ENCODE measurements at places on chromosomes 11 and 22.

DNA sequence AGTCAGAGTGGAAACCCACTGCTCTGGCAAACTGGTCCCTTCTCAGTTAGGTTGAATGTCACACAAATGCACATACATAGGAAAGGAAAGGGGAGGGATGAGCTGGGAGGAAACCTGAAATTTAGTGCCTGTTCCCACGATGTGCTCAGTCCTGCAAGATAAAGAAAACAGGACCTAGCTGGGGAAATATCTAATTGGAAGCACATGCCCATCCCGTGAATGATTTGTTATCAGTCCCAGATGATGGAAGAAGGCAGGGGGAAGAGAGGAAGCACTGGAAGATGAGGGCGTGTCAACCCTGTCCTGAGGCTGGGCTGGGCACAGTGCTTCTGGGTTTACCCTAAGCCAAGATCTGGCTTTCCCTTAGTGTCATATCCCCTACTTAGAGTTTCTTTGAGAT is 173.9 kb downstream of the NAV2 start:
- no peak for DNase-seq

GRCh38 chr11:70530629-70531185 is 132.4 kb downstream of the CTTN start:
- DNase-seq = no peak

DNA sequence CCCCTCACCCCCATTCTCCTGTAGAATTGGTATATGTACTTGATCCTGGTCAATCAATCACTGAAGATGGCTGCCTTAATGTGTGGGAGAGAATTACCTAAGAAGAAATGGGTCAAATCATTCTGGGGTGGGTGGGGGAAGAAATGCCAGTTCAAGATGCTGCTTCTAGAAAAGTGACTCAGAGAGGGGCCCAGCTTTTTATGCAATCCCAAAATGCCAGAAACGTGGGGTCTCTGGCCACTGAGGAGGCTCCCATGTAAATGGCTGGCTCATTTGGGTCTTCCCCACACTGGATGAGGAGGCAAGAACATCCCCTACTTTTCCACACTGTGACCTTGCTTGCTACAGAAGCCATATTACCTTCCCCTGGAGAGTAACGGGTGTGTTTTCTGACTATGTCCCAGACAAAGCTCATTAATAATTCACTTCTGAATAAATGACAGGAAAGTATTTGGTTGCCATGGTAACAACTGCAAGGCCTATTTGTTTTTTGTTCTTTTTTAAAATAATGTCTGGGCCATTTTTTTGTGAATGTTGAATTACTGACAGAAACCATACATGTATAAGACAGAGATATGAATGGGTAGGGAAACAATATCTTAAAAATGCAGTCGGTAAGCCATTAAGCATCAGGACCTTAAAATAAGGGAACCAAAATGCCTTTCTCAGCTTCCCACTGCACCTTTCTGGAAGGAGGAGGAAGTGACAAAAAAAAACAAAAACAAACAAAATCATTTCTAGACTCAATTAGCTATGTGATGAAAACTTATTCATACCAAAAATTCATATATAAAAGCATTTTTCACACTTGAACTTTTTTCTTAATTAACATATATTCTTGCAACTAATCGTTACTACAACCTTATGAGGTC is 32.0 kb downstream of the SLC1A2 start:
- peak; percentile 27 for DNase-seq

DNA sequence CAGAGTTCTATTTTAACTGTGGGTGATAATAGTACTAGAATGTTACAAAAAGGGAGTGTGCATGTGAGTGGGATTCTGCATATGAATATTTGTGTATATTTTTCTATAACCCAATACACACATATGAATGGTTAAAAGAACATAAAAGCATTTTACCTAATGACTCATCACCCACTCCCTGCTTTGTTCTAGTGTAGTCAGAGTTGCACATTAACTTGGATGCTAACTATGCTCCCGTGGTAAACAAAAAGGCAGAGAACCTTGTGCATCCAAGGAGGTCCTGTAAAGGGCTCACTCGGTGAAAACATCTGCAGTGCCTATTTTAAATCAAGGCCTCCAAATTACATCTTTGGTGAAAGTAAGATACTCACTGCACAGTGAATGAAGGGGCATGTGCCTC is 1289.4 kb downstream of the LRRC4C start:
- no peak for DNase-seq

DNA sequence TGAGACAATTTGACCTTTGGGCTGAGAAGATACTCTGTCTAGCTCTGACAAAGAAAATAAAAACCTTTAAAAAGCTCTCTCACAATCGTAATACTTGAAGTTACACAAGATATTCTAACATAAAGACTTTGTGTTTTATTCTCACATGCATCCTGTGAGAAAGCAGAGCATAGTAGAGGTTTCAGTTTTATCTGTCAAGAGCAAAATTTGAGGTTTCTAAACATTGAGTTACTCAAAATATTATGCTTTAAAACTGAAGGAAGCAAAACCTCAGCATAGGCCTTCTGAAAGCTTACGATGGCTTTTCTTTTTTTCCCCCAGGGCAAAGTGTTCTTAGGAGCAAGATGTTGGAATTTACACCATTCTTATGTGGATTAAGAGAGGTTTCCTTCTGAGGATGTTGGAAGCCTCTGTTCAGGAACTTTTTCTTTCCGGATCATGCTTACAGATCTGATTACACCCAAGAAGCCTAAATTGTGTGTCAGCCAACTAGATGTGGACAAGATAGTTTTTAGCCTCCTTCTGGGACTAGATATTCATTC is 15.0 kb upstream of the OR51M1 start:
- DNase-seq = no peak

DNA sequence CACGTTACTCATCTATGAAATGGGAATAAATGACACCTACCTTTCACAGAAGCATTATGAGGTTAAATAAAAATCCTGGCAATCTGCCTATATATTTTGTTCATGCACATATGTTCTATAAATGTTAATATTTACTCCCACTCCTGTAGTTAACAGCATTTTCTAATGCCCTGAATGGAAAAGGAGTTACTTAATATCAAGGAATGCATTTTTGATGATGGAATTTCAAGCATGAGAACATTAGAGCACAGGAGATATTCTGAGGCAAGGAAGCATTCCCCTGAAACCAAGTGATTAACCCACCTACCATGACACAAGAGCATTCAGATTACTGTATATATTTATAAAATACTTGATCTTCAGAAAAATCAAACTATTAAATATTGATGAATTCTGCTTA is 102.1 kb downstream of the ARHGAP32 start:
- DNase-seq = peak; percentile 62

DNA sequence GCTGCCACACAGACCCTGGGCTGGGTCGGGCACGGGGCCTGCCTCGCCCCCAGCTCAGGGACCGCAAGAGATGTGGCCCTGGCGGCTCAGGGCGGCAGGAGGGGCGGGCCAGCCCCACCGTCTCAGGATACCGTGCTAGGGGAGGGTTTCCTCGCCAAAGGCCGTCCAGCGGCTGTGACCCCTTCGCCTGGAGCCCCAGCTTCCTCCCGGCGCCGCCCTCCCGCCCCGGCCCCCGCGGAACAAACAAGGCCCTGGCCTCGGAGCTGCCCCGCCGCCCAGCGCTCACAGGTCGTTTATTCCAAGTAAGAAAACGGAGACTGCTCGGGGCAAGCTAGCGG is 543 bp upstream of the AP2A2 start:
- DNase-seq = no peak

DNA sequence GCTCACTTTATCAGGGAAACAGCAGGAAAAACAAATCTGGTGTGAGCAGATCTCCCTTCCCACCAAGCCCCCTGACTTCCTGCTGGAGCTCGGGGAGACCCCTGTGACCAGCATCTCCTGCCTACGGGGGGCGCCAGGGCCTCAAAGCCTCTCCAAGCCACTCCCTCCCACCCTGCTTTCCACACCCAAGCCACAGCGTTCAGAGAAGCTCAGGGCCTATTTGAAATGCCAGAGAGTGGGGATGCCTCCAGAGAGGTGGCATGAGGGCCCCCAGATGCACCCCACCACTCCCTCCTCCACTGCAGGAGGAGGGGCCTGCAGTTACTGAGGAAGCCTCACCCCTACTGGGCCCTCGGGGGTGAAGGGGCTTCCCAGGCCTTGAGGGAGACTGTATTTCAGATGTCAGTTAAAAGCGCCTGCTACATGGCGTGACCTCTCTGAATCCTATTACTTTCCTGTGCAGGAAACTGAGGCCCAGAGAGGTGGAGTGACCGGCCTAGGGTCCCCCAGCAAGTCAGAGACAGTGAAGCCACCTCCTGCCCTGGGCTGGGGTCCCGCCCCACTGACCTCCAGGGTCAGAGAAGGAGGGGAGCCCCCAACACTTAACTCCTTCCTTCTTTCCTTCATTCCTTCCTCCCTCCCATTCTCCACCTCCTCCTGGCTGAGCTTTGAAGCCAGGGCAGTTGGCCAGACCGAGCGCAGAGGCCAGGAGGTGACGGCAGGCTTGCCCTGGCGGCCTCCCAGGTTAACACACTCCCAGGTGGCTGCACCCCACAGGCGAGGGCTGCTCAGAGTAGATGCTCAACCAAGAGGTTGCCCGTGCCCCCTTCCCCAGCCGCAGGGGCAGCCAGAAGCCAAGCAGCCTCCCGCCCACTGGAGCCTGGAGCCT is 6.0 kb upstream of the CDKN1C start:
- no peak for DNase-seq

GRCh38 chr11:6328321-6328720 is 8.0 kb upstream of the CAVIN3 start:
- DNase-seq = peak; percentile 62

DNA sequence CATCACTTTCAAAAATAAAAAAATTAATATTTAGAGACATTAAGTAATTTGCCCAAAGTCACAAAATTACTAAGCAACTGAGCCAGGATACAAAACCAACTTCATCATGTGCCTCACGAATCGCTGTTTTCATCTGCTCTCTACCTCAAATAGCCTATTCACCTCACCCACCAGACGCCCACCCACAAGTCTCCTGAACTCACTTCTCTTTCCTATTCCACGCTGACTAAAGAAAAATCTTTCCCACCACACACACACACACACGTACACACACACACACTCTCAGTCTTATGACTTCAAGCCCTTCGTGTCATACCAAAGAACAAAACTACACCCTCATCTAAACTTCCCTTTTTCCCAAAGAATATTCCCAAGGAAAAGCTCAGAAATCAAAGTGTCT is 2.2 kb downstream of the OR8B12 start:
- no peak for DNase-seq

DNA sequence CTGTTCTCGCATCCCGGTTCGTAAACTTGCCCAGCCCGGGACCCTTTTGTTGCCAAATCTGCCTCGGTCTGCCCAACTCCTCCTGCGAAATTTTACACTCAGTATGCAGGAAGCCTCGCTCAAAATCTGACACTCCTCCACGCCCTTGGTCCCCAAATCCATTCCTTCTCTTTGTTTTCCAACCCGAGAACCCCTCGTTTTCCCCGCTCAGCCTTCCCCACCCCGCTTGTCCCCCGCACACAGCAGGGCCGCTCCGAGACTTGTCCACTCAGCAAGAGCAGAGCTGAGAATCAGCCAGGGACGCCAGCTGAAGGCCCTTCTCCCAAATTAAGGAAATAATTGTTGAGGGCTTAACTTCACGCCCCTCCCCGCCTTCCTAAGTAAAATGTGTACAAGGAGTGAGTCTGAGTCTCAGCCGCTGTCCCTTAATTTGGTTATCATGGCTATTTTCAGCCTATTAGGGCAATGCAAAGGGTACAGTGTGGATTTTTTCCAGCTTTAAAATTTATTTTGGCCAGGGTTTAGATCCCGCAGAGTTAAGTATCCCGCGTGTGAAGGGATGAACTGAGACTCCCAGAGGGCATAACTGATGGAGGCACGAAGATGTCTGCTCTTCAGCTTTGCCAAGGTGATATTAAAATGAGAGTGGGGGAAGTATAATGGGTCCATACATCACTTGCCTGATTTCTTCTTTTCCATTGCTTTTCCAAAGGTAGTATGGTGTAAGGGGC is 581 bp upstream of the FBXO3 start:
- DNase-seq = no peak

DNA sequence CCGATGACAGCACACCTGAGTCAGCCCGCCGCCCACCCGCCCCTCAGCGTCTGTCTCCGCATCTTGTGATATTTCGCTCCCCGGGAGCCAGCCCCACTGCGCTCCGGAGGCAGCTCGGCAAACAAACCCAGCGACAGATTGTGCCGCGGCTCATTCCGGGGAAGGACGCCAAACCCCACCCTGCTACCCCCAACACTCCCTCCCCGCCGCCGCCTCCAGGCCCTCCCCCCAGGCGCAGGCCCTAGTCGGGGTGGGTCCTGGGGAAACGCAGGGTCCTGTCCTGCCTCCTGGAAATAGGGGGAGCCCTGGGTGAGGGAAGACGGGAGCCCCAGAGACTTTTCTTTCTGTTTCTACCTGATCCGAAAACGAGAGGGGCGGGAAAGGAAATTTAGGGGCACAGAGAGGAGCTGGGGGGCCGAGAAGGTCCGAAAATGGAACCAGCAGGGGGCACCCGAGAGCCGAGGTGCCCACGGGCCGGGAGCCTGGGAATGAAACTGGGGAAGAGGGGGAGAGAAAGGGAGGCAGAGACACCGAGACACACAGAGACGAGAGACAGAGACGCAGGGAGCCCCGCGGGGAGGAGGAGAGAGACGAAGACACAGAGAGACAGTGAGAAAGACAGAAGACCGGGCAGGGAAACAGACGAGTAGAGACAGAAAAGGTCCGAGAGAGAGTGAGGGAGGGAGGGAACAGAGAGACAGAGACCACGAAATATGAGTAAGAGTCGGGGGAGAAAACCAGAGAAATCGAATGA is 1.7 kb upstream of the RTN4RL2 start:
- no peak for DNase-seq

- DNase-seq = peak; percentile 74
Measured at GRCh38 chr11:8092587-8093424, 11.8 kb downstream of the TUB start.

GRCh38 chr11:6655790-6656583 is at the start of gene DCHS1:
Gene DCHS1 (minus strand): TSS chr11:6655809. CDS start chr11:6641613, 14,196 bp downstream.
- no peak for DNase-seq

GRCh38 chr22:48799227-48799970 is 1028.3 kb downstream of the BRD1 start:
- no peak for DNase-seq

GRCh38 chr22:20228055-20228938 is 39.8 kb downstream of the RTN4R start:
- no peak for DNase-seq

DNA sequence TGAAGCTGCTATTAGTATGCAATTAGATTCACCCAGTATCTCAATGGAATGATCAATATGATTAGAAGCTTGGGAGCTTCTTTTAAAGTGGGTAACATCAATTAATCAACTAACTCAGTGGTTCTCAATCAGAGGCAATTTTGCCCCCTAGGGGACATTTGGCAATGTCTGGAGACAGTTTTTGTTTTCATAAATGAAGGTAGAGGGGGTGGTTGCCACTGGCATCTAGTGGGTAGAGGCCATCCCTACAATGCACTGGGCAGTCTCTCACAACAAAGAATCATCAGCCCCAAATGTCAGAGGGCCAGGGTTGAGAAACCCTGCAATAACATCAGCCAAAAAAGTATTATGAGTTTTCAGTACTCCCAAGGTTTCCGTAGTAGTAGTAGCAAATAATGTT is 5.9 kb upstream of the AMOTL1 start:
- no peak for DNase-seq

- no peak for DNase-seq
Measured at GRCh38 chr22:31896472-31896871, 47.9 kb upstream of the YWHAH start.
